ENCODE measurements at places on chromosomes 4 and X. TPM values are rescaled to one million over a fixed set of nuclear protein-coding genes. Genes with fewer than 3 reads are reported as not detected.

Gene HTR2C
- not detected for polyA plus RNA-seq

DNA sequence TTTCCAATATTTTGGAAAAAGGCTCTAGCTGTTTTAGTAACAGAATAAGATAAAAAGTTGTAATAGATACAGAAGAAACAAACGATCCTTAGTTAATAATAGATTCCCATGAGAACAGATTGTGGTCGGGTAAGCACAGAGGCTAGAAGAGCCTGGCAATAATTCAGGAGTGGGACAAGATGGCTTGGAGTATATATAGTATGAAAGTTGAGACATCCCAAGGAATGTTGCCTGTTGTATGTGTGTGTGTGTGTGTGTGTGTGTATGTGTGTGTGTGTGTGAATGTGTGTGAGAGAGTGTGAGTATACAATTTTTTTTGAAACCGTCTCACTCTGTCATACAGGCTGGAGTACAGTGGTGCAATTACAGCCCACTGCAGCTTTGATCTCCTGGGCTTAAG, 150.7 kb downstream of the PDGFC start:
- DNase-seq = no peak

GRCh38 chr4:8332891-8333331, 63.4 kb downstream of the HTRA3 start:
- DNase-seq = no peak

- DNase-seq = no peak
Observed at GRCh38 chr4:130563889-130564418, 1468.0 kb downstream of the C4orf33 start.

DNA sequence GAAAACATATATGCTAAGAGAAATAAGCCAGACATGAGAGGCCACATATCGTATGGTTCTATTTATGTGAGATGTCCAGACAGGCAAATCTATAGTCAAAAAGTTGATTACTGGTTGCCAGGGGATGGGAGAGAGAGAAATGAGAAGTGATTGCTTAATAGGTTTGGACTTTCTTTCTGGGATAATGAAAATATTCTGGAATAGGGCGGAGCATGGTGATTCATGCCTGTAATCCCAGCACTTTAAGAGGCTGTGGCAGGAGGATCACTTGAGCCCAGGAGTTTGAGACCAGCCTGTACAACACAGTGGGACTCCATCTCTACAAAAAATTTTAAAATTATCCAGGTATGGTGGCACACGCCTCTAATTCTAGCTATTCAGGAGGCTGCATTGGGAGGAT, 22.4 kb downstream of the RBM47 start:
- no peak for DNase-seq

GRCh38 chrX:144810539-144810938, 436.8 kb upstream of the SPANXN1 start:
- DNase-seq = no peak

GRCh38 chr4:113564493-113564892, 197.0 kb downstream of the CAMK2D start:
- DNase-seq = no peak

- no peak for DNase-seq
Observed at GRCh38 chr4:99135541-99136162, 8.4 kb downstream of the ADH4 start.

GRCh38 chr4:41095973-41096372, 118.4 kb downstream of the APBB2 start:
- DNase-seq = no peak

- DNase-seq = no peak
Observed at GRCh38 chr4:87007528-87008446, 73.0 kb downstream of the AFF1 start.

DNA sequence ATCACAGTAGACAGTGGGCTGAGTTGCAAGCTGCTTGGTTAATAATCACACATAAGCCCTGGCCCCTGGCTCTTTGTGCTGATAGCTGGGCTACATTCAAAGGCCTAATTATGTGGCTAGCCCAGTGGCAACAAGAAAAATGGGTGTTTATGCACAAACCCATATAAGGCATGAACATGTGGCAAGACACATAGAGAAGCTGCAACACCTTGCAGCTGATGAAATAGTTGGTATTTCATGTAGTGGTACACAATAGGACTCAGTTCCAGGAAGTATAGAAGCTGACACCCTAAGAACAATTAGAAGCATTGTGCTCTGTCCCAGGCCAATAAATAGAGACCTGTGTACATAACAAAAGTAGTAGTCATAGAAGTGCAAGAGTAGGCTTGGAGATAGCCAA, 14.6 kb upstream of the ZNF630 start:
- DNase-seq = no peak
